ENCODE measurements at places on chromosomes 6 and 20. TPM values are rescaled to one million over a fixed set of nuclear protein-coding genes. Genes with fewer than 3 reads are reported as not detected.

The BTNL2 gene
- not detected for total RNA-seq

The SALL4 gene
- total RNA-seq, result 0.12 TPM

The SAMD5 gene
- 2.1 TPM for total RNA-seq

The OR2B2 gene
- not detected for total RNA-seq

The ELOVL4 gene
- 3.3 TPM for total RNA-seq

The PRDM1 gene
- total RNA-seq, result 6.0 TPM

The ERVFRD-1 gene
- not detected for total RNA-seq

The C2 gene
- 46.6 TPM for total RNA-seq

- H3K27me3 ChIP-seq, result no peaks in the 10 kb centered on the region
- H3K4me3 ChIP-seq, result no peak overlapping the region
- no peak for DNase-seq
Measured at GRCh38 chr6:40356242-40356910, 230.8 kb downstream of the LRFN2 start.

GRCh38 chr6:127933852-127934840, 33.3 kb upstream of the THEMIS start:
- no peak overlapping the region for H3K4me3 ChIP-seq
- no peaks in the 10 kb centered on the region for H3K4me1 ChIP-seq
- no peaks in the 10 kb centered on the region for H3K36me3 ChIP-seq
- H3K27ac ChIP-seq, result no peak overlapping the region
- H3K27me3 ChIP-seq, result no peaks in the 10 kb centered on the region

DNA sequence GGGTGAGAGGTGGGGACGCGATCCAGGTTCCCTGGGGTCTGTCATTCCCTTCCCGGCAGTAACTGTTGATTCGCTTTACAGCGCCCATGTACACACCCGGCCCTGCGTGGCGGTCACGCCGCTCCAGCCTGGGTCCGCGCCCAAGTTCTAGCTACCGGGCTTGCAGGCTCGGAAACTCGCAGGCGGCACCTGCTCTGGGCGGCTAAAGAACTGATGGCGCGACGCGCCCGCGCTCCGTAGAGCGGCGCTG, 1.4 kb upstream of the POU3F2 start:
- DNase-seq, result peak; percentile 51
- no peaks in the 10 kb centered on the region for H3K27me3 ChIP-seq
- no peaks in the 10 kb centered on the region for H3K4me1 ChIP-seq
- no peaks in the 10 kb centered on the region for H3K36me3 ChIP-seq
- no peak overlapping the region for H3K27ac ChIP-seq
- H3K4me3 ChIP-seq, result peak overlapping the region; percentile 54

- H3K27ac ChIP-seq, result no peak overlapping the region
- H3K4me3 ChIP-seq, result no peak overlapping the region
- no peaks in the 10 kb centered on the region for H3K4me1 ChIP-seq
- no peaks in the 10 kb centered on the region for H3K36me3 ChIP-seq
Measured at GRCh38 chr6:79818471-79818870, 128.9 kb downstream of the ELOVL4 start.

DNA sequence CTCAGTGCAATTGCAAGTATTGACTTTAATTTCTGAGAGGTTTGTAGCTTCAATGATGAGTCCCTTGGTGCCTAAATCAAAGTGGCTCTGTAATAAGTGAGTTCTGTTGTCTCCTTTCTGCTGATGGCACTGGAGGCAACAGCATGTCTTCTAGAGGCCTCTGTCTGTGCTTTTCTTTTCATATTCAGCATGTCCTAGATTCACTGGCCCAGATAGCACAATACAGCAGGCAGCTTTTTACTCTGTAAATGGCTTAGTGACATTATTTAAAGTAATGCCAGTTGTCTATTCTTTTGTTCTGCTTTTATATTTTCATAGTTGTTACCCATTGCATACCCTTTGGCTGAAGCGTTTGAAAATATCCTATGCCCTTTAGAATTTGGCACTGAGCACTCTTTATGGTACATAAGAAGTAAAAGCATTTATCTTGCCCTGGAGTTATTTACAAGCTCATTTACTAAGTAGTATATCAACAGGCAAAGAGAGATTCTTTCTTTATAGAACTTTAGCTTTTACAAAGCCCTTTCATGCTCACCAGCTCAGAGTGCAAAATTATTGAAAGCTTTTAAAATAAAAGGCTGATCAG, 271.5 kb upstream of the KCNQ5 start:
- no peaks in the 10 kb centered on the region for H3K4me1 ChIP-seq
- no peaks in the 10 kb centered on the region for H3K27me3 ChIP-seq
- H3K27ac ChIP-seq, result no peak overlapping the region
- no peaks in the 10 kb centered on the region for H3K36me3 ChIP-seq
- DNase-seq, result no peak
- H3K4me3 ChIP-seq, result no peak overlapping the region

GRCh38 chr6:142367061-142367460, 65.3 kb downstream of the ADGRG6 start:
- no peak overlapping the region for H3K4me3 ChIP-seq
- DNase-seq, result no peak
- no peaks in the 10 kb centered on the region for H3K4me1 ChIP-seq
- no peaks in the 10 kb centered on the region for H3K36me3 ChIP-seq
- H3K27ac ChIP-seq, result no peak overlapping the region

DNA sequence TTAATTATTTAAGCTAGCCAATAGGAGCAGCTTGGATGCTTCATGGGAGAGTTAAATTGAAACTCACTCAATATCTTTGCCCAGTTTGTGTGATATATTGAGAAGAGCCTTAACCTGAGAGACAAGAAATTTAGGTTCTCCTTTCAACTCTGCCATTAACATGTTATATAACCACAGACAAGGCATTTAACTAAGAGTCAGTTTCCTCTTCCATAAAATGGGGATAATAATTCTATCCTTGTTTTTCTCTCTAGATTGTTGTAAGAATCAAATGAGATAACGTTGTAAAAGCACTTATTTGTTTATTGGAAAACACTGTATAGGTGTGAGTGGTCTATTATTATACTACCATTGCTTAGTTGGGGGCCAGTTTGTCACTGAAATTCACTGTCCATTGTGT, 7.8 kb downstream of the ACSS2 start:
- H3K4me1 ChIP-seq, result peaks cover 2% of the 10 kb centered on the region
- H3K36me3 ChIP-seq, result peaks cover 6% of the 10 kb centered on the region
- no peak overlapping the region for H3K27ac ChIP-seq
- H3K27me3 ChIP-seq, result no peaks in the 10 kb centered on the region
- DNase-seq, result no peak
- no peak overlapping the region for H3K4me3 ChIP-seq

GRCh38 chr6:20098267-20098876, 113.9 kb downstream of the MBOAT1 start:
- H3K27me3 ChIP-seq, result no peaks in the 10 kb centered on the region
- H3K4me3 ChIP-seq, result no peak overlapping the region

- H3K27me3 ChIP-seq, result no peaks in the 10 kb centered on the region
- DNase-seq, result peak; percentile 37
- H3K4me3 ChIP-seq, result no peak overlapping the region
- no peaks in the 10 kb centered on the region for H3K36me3 ChIP-seq
- no peak overlapping the region for H3K27ac ChIP-seq
Measured at GRCh38 chr6:170082067-170082466, 208.8 kb downstream of the DLL1 start.

DNA sequence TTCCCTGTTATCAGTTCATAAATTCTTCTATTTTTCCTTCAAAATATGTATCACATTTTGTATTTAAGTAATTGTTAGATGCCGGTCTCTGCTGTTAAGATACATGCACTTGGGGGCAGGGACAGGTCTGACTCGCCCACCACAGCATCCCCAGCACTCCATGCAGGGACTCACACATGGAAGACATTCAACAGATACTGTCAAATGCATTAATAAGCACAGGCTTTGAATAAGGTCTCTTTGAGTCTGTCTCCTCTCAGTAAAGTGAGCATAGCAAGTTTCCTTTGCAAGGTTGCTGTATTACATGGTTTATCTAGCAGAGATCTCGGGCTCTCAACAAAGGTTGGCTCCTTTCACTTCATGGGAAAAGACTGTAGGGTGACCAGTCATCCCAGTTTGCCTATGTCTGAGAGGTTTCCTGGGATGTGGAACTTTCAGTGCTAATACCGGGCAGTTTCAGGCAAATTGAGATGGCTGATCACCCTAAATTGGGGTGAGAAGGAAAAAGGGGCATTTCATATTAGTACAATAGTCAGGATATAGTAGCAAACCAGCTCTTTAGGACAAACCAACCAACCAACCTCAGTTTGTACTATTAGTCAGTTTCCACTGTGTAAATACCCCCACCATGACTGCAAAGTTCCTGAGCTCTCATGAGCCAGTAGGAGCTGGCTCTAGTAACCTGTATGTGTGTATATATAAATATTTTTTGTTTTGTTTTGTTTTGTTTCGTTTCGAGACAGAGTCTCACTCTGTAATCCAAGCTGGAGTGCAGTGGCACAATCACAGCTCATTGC, 15.0 kb downstream of the JPH2 start:
- no peaks in the 10 kb centered on the region for H3K27me3 ChIP-seq
- H3K4me1 ChIP-seq, result peaks cover 16% of the 10 kb centered on the region
- peaks cover 4% of the 10 kb centered on the region for H3K36me3 ChIP-seq
- no peak for DNase-seq
- H3K27ac ChIP-seq, result peak overlapping the region; percentile 70
- H3K4me3 ChIP-seq, result no peak overlapping the region

GRCh38 chr20:6993511-6993910, 226.0 kb downstream of the BMP2 start:
- no peaks in the 10 kb centered on the region for H3K36me3 ChIP-seq
- no peaks in the 10 kb centered on the region for H3K4me1 ChIP-seq
- DNase-seq, result no peak
- no peaks in the 10 kb centered on the region for H3K27me3 ChIP-seq
- H3K4me3 ChIP-seq, result no peak overlapping the region

DNA sequence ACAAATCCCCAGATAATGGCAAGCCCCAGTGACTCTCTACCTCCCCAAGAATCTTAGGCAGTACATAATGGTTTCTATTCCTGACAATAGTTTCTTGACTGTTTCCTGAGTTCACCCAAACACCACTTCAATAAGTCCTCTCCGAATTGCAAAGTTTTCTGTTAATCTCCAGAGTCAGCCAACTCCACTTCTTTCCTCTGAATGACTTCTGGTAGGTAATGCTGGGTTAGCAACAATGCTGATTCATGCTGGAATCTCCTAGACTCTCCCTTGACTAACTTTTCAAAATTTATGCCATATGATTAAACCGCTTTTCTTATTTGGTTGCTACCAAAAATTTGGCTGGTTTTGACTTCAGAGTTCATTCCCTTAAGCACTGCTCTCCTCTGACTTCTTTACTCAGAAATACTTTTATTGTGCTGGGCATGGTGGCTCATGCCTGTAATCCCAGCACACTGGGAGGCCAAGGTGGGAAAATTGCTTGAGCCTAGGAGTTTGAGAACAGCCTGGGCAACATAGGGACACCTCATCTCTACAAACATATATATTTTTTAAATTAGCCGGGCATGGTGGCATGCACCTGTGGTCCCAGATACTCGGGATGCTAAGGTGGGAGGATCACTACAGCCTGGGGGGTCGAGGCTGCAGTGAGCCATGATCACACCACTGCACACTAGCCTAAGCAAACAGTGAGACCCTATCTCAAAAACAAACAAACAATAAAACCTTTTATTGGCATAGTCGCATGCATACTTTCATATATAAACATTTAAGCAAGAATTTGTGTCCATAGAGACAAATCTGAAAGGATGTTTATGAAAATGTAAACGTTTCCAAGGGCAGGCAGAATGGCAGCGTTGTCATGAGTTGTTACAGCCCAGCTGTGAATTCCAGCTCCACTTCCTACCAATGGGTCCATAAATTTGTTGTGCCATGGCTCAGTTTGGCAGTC, 249.3 kb upstream of the PLN start:
- no peak for DNase-seq
- no peaks in the 10 kb centered on the region for H3K36me3 ChIP-seq
- no peak overlapping the region for H3K4me3 ChIP-seq
- no peaks in the 10 kb centered on the region for H3K27me3 ChIP-seq

GRCh38 chr6:140445474-140446004, 1071.1 kb upstream of the CITED2 start:
- H3K36me3 ChIP-seq, result no peaks in the 10 kb centered on the region
- no peak for DNase-seq
- no peak overlapping the region for H3K4me3 ChIP-seq
- no peaks in the 10 kb centered on the region for H3K27me3 ChIP-seq
- H3K27ac ChIP-seq, result no peak overlapping the region

DNA sequence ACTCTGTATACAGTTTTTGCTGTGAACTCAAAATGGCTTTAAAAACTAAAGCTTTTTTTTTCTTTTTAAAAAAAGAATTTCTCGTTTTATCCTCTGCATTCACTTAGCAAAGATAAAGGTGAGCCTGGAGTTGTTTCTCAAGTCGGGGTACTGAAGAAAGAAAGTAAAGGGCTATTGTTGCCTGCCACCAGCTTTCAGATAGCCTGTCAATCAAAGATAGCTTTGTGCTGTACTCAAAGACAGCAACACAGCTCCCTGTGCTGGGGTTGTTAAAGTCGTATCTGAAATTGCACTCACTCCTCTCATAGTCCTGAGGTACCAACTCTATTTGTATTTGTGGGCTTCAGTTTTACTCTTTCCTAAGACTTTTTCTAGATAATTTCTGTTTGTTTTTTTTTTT, 710.1 kb upstream of the ID4 start:
- no peaks in the 10 kb centered on the region for H3K27me3 ChIP-seq
- no peak for DNase-seq
- H3K4me1 ChIP-seq, result no peaks in the 10 kb centered on the region
- no peak overlapping the region for H3K27ac ChIP-seq
- H3K36me3 ChIP-seq, result no peaks in the 10 kb centered on the region
- H3K4me3 ChIP-seq, result no peak overlapping the region

- no peak overlapping the region for H3K27ac ChIP-seq
- H3K4me1 ChIP-seq, result no peaks in the 10 kb centered on the region
- no peaks in the 10 kb centered on the region for H3K27me3 ChIP-seq
- no peaks in the 10 kb centered on the region for H3K36me3 ChIP-seq
- DNase-seq, result no peak
Measured at GRCh38 chr6:57248311-57248895, 26.3 kb upstream of the RAB23 start.

- peaks cover 5% of the 10 kb centered on the region for H3K36me3 ChIP-seq
- H3K4me3 ChIP-seq, result no peak overlapping the region
- H3K4me1 ChIP-seq, result no peaks in the 10 kb centered on the region
- no peaks in the 10 kb centered on the region for H3K27me3 ChIP-seq
- H3K27ac ChIP-seq, result no peak overlapping the region
- DNase-seq, result no peak
Measured at GRCh38 chr6:137883400-137884148, 16.5 kb downstream of the TNFAIP3 start.

GRCh38 chr6:144469144-144469575, 184.0 kb downstream of the UTRN start:
- no peaks in the 10 kb centered on the region for H3K27me3 ChIP-seq
- H3K27ac ChIP-seq, result no peak overlapping the region
- H3K4me1 ChIP-seq, result no peaks in the 10 kb centered on the region
- DNase-seq, result no peak

GRCh38 chr6:156767603-156768467, 9.3 kb upstream of the ARID1B start:
- H3K4me1 ChIP-seq, result no peaks in the 10 kb centered on the region
- no peak overlapping the region for H3K27ac ChIP-seq
- no peak for DNase-seq
- no peaks in the 10 kb centered on the region for H3K27me3 ChIP-seq
- no peak overlapping the region for H3K4me3 ChIP-seq
